Neural crest cell (in vitro differentiated cells): ENCODE measurements at places on chromosomes 3 and 15.
A peak's percentile ranks its signal among the peaks of the same experiment; 100 is the strongest.

GRCh38 chr3:30112902-30113484 is 493.4 kb upstream of the TGFBR2 start:
- DNase-seq = no peak
- H3K36me3 ChIP-seq = no peaks in the 10 kb centered on the region

DNA sequence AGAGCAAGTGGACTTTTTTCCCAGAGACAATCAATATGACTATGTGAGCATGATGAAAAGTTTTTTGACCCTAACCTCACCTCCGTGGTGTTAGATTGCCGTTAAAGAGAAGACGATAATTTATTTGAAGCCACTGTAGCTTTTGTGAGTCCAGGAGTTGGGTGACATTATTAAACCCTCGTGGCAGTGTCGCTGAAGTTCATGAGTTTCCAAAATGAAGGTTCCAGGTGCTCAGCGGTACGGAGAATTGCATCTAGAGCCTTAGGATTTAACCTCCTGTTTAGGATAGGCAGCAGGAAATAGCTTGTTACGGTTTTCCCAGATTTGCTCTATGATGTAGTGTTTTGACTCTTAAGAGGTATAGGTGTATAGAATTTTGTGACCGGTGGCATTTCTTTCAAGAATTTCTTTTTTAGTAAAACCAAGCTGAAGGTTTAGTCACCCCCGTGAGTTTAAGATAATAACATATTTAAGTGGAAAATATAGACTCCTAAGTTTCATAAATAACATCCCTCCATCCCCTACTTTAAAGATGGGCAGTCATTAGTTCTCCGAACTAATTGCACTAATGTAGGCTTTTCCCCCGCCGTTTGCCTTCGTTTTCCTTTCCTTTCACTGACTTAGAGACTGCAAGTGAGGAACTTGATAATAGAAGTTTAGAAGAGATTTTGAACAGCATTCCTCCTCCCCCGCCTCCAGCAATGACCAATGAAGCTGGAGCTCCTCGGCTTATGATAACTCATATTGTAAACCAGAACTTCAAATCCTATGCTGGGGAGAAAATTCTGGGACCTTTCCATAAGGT is 2.0 kb downstream of the SMC4 start:
- H3K27ac ChIP-seq = peak overlapping the region; percentile 17
- peaks cover 6% of the 10 kb centered on the region for H3K36me3 ChIP-seq
- peak overlapping the region; percentile 96 for H3K4me3 ChIP-seq
- no peak for DNase-seq

DNA sequence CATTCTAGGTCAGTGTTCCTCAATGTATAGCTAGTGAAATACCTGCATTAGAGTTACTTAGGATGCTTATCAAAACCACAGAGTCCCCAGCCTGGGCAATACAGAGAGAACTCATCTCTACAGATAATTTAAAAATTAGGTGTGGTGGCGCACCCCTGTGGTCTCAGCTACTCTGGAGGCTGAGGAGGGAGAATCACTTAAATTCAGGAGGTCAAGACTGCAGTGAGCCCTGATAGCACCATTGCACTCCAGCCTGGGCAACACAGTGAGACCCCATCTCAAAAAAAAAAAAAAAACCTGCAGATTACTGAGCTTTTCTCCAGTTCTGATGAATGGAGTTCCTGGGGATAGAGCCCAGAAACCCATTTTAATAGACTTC is 10.1 kb upstream of the MINDY2 start:
- no peak overlapping the region for H3K4me3 ChIP-seq
- DNase-seq = no peak
- no peak overlapping the region for H3K27ac ChIP-seq
- no peaks in the 10 kb centered on the region for H3K4me1 ChIP-seq
- H3K36me3 ChIP-seq = peaks cover 4% of the 10 kb centered on the region

DNA sequence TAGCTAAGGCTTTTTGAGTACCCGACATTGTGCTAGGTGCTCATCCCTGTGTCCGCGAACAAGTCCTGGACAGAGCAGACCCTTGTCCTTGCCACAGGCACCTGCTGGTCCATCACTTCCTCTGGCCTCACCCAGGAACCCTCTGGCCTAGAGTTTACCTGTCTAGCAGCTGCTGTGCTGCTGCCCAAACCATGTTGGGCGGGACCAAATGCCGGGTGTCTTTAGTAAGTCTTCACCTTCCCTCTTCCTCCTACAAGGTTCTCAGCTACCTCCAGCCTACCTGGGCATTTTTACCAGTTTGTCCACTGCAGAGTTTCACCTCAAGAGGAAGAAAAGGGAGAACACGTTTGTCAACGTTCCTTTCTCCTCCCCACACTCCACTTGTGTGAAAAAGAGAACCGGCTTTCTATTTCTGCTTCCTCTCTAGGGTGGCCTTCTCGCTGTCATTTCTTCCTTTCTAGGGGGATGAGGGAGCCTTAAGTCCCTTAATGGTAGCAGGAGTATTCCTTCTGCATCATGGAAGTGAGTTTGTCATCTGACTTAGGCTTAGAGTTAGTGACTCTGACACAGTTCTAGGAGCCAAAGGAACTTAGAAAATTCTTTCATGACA is 80.4 kb upstream of the GCNT3 start:
- H3K4me3 ChIP-seq = no peak overlapping the region
- H3K27me3 ChIP-seq = peaks cover 20% of the 10 kb centered on the region
- DNase-seq = no peak

DNA sequence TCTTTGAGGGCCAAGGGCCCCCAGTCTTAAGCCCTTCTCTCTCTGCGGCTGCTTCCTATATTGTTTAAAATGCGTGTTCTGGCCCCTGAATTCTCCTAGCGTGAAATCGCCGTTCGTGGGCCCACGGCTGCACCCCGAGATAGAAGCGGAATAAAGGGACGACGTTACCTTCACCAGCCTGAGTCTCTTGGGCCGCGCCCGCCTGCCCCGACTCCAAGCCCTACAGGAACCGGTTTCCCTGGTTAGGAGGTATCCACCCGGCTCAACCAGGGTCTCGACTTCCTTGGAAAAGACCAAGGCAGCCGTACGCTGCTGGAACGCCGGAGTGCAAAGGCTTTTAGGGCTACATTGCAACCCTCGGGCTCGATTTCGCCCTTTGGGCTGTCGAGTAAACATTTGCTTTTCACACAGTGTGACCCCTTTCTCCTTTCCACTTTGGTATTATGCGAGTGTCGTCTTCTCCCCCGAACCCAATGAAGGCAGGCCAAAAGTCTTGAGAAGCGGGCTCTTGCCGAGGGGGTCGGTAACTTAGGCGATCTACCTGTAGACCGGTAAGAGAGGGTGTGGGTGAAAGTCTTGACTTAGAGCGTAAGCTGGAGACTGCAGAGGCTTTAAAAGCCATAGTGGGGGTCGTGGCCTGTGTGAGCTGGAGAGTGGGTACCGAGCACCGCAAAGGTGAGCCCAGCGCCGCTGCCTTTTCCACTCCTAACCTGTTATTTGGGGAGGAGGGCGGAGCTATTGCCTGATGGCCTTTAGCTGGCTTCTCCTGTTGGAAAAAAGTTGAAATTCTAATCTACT is 2.0 kb downstream of the TRIM71 start:
- no peak overlapping the region for H3K27ac ChIP-seq
- peaks cover 25% of the 10 kb centered on the region for H3K36me3 ChIP-seq
- H3K4me1 ChIP-seq = peaks cover 66% of the 10 kb centered on the region
- H3K4me3 ChIP-seq = peak overlapping the region; percentile 96

DNA sequence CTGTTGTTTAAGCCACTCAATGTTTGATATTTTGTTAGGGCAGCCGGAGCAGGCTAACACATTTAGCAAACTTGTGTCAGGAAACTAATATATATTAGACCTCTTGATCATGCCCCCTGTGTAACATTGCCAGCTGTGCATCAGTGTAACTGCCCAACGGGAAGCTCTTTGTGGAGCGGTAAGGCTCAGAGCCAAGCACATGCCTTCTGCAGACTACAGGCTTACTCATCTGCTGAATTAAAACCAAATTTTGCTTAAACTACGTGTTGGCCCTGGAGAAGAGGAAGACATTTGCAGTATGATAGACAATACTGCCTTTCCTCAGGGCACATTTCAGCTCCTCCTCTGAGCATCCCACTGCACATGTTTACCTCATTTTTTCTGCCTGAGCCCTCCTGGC is 50.5 kb upstream of the KCNMB2 start:
- H3K36me3 ChIP-seq = no peaks in the 10 kb centered on the region
- H3K27ac ChIP-seq = no peak overlapping the region
- DNase-seq = no peak
- no peaks in the 10 kb centered on the region for H3K4me1 ChIP-seq
- no peak overlapping the region for H3K4me3 ChIP-seq

DNA sequence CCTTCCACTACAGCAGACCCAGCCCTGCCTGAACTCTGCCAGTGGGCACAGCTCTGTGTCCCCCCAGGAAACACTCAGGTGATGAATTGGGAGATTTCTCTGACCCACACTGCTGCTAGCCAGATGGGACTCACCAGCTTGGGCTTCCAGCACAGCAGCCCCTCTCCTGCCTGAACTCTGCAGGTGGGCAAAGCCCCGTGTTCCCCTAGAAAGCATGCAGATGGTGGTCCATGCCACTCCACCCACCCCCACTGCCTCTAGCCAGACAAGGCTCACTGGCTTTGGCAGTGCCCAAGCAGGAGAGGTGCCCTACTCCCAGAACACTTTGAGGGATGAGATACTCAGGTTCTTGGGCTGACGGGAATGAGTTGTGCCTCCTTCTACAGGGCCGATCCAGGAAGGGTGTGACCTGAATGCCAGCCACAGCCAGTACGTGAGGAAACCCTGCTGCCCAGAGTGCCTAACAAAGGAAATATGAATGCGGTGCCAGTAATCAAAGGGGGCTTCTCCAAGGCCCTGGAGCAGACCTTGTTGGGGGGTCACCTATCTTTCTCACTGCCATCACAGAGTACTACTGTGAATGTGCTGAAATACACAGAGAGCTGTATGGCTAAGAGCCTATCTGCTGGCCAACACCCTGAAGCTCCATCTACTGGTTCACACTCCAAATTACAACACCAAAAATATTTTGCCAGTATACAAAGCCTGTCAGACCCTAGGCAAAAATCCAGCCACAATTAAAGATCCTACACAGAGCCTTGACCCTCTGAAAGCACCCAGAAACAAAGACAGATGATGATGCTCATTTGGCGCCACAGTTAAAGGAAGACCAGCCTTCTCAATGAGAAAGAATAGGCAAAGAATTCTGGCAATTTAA is 61.9 kb downstream of the BTLA start:
- H3K27me3 ChIP-seq = no peaks in the 10 kb centered on the region
- no peak overlapping the region for H3K27ac ChIP-seq
- no peak for DNase-seq
- H3K4me1 ChIP-seq = peaks cover 4% of the 10 kb centered on the region

GRCh38 chr3:108804966-108805365 is 17.6 kb upstream of the TRAT1 start:
- H3K4me3 ChIP-seq = no peak overlapping the region
- DNase-seq = no peak
- H3K4me1 ChIP-seq = peaks cover 18% of the 10 kb centered on the region
- no peaks in the 10 kb centered on the region for H3K36me3 ChIP-seq

DNA sequence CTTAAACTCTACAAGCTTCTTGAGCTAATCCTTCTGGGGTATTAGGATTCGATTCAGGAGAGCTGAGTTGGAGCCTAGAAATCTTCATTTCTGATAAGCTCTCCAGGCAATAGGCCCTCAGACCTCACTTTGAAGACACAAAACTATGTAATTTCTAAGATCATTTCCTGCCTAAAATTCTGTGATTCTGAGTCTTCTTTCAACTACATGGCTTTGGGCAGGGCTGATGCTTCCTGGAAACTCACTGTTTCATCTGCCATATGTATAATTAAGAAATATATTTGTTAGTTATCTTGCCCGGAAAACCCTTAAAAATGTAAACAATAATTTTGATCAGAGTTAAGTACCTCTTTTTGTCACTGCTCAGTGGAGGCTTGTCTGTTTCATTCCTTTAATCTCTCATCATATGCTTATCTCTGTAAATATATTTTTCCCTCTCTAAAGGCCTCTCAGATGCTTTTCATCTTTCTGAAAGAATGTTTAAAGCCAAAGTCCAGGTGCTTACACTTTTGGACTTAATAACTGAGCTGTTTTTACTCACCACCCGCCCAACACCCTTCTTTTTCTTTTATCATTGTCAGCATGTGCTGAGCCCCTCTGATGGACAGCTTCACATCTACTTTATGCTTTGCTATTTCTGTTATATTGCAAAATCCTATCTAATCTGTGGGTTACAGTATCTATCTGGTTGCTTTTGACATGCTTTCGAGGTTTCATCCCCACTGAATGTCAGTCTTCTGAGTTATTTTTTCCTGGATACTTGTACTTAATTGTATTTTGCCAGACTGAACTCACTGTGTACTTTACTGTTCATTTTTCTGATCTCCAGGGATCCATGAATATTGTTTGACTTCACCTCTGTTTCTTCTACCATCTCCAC is 38.2 kb downstream of the FILIP1L start:
- no peak overlapping the region for H3K4me3 ChIP-seq
- H3K4me1 ChIP-seq = peaks cover 36% of the 10 kb centered on the region
- no peaks in the 10 kb centered on the region for H3K27me3 ChIP-seq
- no peaks in the 10 kb centered on the region for H3K36me3 ChIP-seq

DNA sequence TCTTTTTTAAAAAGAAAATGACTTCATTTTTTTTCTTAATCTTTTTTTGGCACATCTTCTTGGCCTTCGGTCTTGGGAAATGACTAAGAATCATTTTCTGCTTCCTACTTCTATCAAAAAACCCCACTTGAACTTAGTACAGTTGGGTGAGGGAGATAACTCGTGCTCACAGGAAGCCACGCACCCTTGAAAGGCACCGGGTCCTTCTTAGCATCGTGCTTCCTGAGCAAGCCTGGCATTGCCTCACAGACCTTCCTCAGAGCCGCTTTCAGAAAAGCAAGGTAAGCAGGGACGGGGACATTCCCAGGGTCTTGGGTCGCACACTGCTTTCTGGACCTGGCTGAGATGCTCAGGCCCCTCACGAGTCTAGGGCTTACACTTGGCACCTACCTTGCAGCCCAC is at the start of gene CCR4:
Gene CCR4 (plus strand): TSS at position 235 of the 402 bp plus-strand sequence. CDS start 1,779 bp downstream, outside the sequence.
- H3K27ac ChIP-seq = no peak within 1 kb of the TSS
- no peaks in the 10 kb centered on the region for H3K27me3 ChIP-seq
- no peak for DNase-seq
- H3K4me3 ChIP-seq = no peak within 1 kb of the TSS

DNA sequence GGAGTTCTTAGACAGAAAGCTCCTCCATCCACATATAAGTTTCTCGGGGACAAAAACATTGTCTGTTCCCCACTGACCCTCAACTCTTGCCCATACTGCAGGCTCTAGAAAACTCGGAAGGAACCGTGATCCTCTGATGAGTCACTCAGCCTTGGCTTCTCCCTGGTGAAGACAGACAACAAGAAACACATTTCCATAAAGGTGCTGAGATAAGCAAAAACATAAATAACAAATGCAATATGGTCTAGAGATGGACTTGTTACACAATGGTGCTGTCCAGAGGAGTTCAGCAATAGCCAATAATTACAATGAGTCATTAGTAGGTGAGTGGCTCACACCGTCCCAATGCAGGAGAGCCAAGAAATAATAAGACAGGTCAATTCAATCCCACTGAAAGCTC is 43.7 kb downstream of the MAGI1 start:
- no peaks in the 10 kb centered on the region for H3K27me3 ChIP-seq
- no peaks in the 10 kb centered on the region for H3K36me3 ChIP-seq

GRCh38 chr15:87777054-87777561 is 479.4 kb downstream of the NTRK3 start:
- peaks cover 9% of the 10 kb centered on the region for H3K4me1 ChIP-seq
- no peaks in the 10 kb centered on the region for H3K36me3 ChIP-seq
- H3K27ac ChIP-seq = no peak overlapping the region
- DNase-seq = no peak
- no peak overlapping the region for H3K4me3 ChIP-seq

- peaks cover 8% of the 10 kb centered on the region for H3K36me3 ChIP-seq
- H3K27ac ChIP-seq = no peak overlapping the region
- peaks cover 4% of the 10 kb centered on the region for H3K27me3 ChIP-seq
- DNase-seq = no peak
Observed at GRCh38 chr15:37088436-37088835, 11.9 kb downstream of the MEIS2 start.

GRCh38 chr3:69902386-69902785 is 97.1 kb upstream of the SAMMSON start:
- peaks cover 20% of the 10 kb centered on the region for H3K4me1 ChIP-seq
- H3K27me3 ChIP-seq = peaks cover 11% of the 10 kb centered on the region
- no peak overlapping the region for H3K4me3 ChIP-seq
